ENCODE measurements at places on chromosomes 1 and 21.

DNA sequence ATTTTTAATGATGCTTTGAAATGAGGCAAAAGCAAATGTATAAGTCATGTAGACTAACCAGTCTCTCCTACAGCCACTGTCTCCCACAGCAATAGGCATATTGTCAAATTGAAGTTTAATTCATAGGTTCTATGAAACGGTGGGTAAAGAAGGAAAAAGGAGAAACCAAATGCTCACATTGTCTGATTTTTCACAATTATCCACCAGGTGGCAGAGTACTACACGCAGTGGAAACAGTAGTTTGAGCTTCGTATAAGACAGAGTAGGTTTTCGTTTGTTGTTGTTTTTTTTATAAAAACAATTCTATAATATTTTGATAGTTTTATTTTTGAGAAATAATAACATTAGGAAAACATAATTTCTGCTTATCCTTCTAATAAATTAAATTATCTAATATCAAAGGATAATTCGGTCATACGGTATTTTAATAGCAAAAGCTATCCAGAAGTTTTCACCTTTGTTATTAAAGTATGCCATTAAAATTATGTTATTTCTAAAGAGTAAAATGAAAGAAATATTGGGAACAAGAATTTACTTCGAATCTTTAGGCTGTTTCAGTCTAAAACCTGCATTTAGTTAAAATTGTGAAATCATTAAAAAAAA lies 39.1 kb downstream of the TYW3 start:
- DNase-seq, result no peak

DNA sequence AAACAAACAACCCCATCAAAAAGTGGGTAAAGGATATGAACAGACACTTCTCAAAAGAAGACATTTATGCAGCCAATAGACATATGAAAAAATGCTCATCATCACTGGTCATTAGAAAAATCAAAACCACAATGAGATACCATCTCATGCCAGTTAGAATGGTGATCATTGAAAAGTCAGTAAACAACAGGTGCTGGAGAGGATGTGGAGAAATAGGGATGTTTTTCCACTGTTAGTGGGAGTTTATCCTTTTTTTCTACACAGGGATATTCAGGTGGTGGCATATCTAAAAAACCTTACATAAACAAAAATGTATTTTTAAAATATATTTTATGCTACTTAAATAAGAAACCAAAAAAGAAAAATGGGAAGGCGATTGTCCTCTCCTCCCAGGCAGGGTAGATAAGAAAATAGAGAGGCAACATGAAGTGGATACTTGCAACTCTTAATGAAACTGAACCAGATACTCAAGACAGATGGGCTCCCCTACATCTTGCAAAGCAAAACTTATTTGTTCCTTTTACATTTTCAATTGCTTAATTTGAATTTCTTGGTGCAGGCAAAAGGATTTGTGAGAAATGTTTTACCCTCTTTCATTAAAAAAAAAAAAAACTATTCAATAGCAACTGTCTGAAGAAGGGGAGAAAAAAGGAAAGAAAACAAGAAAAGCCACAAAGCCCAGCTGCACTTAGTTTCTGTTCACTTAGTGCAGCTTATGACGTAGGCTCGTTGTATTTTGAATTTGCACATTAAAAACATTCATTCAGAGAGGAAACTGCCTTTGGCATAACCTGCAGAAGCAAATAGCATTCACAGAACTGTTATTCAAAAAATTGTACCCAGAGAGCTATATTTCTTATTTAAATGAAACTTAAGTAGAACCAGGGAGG lies 36.9 kb upstream of the RGS1 start:
- peak; percentile 12 for DNase-seq

DNA sequence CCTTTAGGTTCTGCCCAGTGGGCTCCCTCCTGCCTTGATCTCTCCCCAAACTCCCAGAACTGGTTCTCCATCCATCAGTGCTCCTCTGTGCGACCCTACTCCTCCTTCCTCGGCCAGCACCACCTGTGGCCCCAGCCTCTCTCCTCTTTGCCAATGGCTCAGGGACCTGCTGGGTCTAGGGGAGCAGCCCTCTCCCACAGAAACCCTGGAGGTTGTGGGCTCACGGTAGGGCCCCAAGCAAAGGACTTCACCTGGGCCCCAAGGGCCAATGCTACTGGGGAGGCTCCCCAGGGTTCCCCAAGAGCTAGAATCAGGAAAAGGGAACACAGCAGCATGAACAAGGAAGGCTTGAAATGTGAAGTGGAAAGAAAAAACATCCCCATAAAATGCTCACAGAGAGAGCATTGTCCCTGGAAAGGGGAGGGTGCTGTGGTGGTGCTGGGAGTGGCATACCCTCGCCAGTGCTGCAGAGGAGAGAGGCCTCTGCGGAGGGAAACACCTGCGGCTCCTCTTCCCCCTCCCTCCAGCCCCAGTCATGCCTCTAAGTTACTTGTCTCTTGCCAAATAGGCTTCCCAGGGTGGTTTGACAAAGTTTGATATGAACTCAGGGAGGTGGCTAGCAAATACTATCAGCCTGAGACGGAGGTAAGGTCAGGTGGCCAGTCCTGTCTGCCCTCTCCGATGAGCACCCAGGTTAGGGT lies 2.5 kb downstream of the TMEM63A start:
- DNase-seq, result no peak

GRCh38 chr1:99503276-99503747 lies 142.6 kb upstream of the PALMD start:
- no peak for DNase-seq

DNA sequence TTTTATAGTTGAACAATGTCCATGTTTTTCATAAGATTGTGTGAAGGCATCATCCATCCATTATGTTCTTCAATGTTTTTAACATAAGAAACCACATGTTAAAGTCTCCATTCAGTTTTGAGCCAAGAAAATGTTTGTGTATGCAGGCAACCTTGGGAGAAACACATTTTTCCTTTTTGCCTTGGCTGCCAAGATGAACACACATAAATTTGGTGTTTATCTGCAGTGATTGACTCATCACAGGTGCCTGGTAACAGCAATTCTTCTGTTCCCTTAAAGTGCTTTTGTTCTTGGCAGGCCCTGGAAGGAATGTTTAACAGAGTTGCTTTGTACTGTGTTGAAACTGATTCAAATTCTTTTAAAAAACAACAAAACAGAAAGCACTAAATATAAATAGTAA lies 709.9 kb upstream of the ADGRL4 start:
- no peak for DNase-seq

GRCh38 chr1:181479137-181479745 lies 4.1 kb upstream of the CACNA1E start:
- DNase-seq, result peak; percentile 17

- no peak for DNase-seq
These were observed 29.3 kb downstream of the RRP1 start for GRCh38 chr21:43818685-43819084.

All from CD4-positive, alpha-beta T cell treated with Interferon gamma for 1 hour (primary cell).